ENCODE measurements at places on chromosomes 16 and 17. TPM values are rescaled to one million over a fixed set of nuclear protein-coding genes. Genes with fewer than 3 reads are reported as not detected.

GRCh38 chr17:61124562-61124961, 275.1 kb upstream of the TBX2 start:
- no peak for DNase-seq

DNA sequence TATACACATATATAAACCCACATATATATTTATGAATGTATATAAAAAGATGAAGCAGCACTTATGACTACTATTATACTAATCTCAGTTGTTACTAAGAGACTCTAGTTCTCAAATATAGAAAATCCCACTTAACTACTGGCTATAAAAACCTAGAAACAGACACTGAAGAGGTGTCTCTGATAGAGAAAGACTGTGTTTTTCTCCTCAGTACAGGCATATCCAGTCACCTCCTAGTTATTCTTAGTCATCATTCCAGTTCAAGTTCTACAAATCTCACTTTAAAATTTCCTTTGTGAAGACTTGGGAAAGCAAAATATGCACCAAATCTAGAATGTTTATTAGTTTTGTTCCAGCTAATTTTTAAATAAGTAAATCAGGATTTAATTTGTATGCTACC, 93.9 kb downstream of the STH start:
- no peak for DNase-seq

DNA sequence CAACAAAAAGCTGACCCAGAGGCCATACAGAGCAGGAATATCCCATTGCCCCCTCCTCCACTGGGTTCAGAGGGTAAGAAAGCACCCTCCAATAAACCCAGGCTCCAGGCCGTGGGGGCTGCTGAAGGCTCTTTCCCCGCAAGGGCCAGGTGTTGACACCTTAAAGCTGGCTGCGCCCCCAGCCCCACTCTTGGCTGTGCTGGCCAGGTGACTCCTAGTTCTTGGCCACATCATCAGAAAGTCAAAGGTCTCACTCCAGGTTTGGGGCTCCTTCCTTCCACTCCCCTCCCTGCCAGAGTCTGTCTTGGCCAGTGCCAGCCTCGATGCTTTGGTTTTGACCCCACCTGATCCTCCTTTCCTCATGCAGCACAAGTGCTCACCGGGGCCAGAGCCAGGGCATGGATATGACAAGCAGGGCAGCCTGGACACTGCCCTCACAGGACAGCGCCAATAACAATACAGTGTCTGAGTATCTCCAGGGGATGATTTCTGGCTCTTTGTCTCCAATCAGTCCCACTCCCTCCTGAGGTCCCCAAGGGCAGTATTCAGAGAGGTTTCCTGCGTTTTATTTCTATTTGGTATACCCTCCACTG, 8.2 kb downstream of the SLC46A1 start:
- no peak for DNase-seq

FBXW10 gene
- polyA plus RNA-seq: 0.07 TPM

DNA sequence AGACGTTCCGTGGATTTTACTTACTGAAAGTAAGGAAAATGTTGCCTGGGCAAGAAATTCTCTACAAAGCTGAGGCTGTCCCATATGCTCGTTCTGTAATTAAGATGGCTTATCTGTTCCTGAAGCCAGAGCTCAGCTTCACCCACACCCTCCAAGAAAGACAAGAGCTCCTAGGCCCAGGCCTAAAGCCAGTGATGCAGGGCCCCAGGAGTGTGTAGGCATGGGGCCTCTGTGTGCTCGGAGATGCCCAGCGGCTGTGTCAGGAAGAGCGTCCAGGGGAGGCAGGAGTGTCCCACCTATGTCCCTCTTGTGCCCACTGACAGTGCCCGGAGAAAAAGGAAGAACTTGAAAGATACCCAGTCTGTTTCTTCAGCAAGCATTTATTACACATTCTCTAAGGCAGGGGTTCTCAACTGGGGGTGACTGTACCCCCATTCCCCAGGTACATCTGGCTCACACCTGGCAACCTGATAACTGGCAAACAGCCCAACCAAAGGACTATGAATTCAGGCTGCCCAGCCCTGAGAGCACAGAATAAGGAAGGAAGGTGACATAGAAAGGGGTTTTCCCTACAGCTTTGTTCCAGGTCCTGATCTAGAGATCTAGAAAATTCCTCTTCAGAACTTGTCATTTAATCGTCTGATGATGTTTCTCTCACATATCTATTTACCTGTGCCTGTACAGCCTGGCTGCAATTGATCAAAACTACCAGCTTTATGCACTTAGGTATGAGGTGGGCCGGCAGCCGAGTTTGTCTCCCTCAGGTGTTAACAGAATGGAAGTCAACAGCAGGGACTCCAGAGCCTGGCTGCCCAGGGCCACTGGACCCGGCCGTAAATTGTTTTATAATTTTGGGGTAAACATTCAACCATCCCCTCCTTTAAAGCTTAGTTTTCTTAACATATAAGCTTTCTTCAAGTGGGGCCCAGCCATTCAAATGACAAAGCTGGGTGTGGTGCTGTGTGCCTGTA, 12.0 kb downstream of the SNN start:
- DNase-seq: no peak

GRCh38 chr17:38544839-38545209, 60.9 kb downstream of the SRCIN1 start:
- DNase-seq: no peak

- peak; percentile 74 for DNase-seq
These were observed 119.1 kb upstream of the SMURF2 start for GRCh38 chr17:64781014-64781756.

Data from heart right ventricle (tissue), 16 donors.